ENCODE measurements at places on chromosomes 3 and 15.

- no peak for DNase-seq
Measured at GRCh38 chr3:8562081-8562595, 60.5 kb downstream of the LMCD1 start.

DNA sequence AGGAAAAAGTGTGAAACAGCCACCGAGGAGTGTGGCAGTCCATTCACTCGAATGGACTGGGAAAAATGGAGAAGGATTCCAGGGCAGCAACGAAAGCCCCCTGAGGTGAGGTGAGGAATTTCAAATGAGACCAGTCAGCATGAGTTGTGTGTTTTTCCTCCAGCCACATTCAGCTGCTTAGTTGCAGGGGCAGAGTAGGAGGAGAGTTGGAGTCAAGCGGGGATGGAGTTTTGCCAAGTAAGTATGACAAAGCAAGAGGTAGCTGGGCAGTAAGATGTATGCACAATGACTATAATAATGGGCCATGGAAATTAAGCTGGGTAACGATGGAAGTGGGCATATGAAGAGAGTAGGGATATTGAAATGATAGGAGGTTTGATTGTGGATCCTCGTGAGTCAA, 64.4 kb downstream of the CCDC54 start:
- DNase-seq = no peak

- no peak for DNase-seq
Measured at GRCh38 chr3:120059081-120059864, 35.0 kb downstream of the GSK3B start.

DNA sequence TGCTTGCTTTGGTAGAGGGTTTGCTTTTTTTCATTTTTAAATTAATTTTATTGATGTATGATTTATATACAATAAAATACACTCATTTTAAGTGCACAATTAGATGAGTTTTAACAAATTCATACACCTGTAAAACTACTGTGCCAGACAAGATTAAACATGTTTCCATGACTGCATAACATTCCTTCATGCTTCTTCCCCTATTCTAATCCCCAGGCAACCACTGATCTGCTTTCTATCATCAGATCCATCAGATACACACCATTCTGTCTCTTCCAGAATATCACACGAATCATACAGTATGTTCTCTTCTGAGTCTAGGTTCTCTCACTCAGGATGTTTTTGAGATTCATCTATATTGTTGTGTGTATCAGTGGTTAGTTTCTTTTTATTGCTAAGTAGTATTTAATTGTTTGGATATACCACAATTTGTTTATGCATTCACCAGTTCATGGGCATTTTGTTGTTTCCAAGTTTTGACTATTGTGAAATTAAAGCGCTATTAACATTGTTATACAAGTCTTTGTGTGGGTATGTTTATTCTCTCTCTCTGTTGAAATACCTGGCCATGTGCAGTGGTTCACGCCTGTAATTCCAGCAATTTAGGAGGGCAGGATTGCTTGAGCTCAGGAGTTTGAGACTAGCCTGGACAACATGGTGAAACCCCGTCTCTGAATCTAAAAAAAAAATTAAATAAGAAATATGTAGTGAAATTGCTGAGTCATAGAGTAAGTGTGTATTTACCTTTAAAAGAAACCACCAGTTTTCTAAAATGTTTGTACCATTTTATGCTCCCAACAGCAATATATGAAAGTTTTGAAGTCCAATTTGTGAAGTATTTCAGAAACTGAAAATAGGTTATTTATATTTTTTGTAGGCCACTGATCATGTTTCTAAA, 7.0 kb upstream of the TFG start:
- DNase-seq = peak; percentile 43

GRCh38 chr15:59300618-59301139, 72.0 kb downstream of the MYO1E start:
- DNase-seq = no peak

DNA sequence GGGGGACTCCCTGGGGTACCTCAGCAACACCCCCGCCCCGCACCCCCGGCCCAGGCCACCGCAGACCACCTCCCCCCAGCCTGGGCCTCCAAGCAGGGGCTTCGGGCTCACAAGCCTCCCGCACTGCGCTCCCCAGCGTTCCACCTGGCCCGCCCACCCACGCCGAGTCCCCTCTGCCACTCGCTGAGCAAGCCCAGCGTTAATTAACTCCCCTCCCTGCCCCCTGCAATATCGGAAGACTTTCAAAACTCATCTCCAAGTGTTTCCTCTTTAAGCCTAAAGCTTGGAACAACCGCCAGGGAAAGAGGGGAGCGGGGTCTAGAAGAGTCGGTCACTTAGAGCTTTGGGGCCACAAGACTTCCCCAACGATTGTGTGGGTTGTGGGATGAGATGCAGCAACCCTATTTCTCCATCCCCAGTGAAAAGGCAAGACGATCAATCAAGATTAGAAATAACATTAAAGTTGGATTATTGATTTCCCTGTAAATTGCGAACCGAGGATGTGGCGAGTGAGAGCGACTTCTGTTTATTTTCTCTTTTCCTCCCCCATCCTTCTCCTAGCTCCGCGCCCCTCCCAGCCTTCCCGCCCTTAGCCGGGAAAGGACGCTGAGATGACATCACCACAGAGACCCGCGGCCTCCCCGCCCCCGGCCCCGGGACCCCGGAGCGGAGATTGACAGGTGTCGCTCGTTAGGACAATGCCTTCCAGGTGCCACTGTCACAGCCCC, 30.2 kb downstream of the NR2F2 start:
- DNase-seq = no peak

GRCh38 chr3:16768956-16769355, 115.8 kb upstream of the PLCL2 start:
- DNase-seq = no peak

GRCh38 chr3:28042707-28043106, 198.7 kb upstream of the CMC1 start:
- DNase-seq = no peak

DNA sequence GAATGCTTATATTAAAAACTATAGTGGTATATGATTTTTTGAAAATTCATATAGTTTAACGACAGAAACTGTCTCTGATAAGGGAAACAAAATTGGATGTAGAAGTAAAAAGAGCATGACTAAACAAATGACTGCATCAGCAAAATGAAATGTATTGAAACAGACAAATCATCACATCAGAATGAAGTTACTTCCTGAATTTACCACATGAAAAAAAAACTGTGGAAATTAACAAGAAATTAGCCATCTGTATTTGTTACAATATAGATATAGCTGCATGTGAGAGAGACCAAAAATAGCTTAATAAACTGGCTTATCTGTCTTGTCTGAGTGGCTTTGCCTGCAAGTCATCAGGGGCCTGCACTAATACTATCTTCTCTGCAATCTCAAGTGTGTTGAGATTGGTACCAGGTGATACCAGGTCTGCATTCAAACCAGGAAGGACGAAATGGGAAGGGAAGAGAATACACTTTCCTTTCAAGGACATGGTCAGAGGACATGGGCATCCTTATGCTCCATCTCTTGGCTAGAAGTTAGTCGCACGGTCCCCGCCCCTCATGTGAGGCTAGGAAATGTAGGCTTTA, 388.7 kb downstream of the GRM7 start:
- no peak for DNase-seq
